Activated T-cell treated with anti-CD3 and anti-CD28 coated beads, Interleukin-2, amount 50 U/mL, for 72 hours (primary cell): ENCODE measurements at places on chromosomes 2 and 18.

DNA sequence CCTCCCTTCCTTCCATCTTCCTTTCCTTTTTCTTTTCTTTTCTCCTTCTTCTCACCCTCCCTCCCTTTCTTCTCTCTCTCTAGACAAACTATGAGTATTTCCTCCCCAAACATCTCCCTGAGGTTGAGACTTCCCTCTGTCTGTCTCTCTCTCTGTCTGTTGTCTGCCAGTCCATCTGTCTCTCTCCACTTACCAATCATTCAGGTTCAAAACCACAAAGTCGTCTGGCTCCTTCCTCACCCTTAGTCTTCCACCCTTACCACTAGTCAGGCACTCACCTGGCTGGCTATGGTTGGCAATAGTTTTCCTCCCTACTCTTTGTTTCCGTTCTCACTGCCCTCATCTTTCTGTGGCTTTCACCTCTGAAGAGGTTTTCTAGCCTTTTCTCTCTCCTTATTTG lies 12.9 kb downstream of the CCL20 start:
- DNase-seq: no peak

GRCh38 chr18:46406539-46406932 lies 250.5 kb downstream of the LOXHD1 start:
- no peak for DNase-seq

- no peak for DNase-seq
These were observed 70.1 kb downstream of the PLEKHA3 start for GRCh38 chr2:178550352-178550751.

- no peak for DNase-seq
These were observed 152.5 kb upstream of the ACKR3 start for GRCh38 chr2:236417150-236417549.

GRCh38 chr2:15673919-15674636 lies 82.4 kb downstream of the DDX1 start:
- no peak for DNase-seq

GRCh38 chr2:39571111-39571731 lies 94.5 kb upstream of the TMEM178A start:
- DNase-seq: no peak

DNA sequence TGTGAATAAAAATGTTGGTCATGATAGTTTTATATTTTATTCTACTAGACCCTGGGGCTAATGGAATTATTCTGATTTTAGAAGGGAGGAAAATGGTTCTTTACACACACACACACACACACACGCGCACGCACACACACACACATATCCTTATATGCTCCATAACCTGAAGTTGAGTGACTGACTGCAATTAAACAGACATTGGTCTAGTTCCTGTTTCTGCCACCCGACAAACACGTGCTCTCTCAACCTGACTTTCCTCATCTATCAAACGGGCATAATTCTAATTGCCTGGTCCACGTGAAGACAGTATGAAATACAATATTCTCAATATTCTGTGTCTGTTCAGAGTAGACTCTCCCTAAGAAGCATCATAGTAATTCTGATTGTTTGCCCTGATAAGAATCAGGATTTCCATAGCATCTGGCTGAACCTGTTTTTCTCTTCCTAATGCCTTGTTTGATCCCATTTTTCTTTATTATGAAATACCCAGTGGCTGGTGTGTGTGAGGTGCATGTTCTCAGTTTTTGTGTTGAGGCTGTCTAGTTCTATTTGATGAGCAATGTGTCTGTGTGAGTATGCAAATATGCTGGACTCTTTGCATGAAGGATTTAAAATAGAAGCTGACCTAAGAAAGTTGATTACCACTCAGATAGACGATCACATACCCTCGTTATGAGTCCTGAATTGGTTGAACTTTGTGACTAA lies 51.0 kb downstream of the SETBP1 start:
- DNase-seq: no peak

DNA sequence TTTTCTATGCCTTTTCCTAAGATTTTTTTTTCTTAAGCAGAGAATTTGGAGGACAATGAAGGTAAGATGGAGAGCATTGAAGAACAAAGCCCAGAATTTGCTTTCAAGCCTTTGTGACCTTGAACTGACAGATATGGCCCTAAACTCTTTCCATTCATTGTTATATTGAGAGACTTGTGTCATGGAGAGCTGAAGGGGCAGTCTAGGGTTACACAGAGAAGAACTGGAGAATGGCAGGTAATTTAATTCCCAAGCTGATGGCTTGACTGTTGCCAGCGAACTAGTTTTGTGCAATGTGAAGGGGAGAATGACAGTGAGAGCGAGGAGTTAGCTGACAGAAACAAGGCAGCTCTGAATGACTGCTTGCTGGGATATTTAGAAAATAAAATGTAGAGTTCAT lies 1344.2 kb downstream of the LRP1B start:
- no peak for DNase-seq

- no peak for DNase-seq
These were observed 83.7 kb downstream of the PLB1 start for GRCh38 chr2:28579606-28580005.

DNA sequence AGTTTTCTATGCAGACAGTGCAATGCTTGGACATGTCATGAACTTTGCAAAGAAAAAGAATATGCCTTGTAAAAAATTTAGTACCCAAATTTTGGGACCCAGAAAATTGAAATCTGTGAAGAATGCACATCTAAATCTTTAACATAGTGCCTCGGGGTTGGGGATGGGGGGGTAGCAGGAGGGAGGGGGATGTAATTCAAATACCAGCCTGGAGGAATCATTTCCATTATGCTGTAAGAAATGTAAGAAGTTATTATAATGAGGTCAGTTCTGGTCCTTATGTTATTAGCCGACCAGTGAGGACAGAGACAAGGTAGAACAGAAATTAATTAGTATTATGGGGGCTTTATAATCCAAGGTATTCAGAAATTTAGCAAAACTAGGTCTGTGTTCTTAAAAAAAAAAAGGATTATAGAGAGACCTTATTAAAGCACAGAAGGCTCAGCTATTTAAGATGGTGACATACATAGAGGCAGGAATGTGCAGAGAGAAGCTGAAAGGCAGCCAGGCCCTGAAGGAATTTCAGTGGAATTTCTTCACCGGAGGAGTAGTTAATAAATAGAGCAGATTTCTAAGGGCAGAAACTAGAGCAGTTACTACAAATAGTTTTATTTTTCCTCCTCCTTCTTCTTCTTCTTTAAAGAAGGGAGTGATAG lies 89.0 kb upstream of the RBMS1 start:
- no peak for DNase-seq

- DNase-seq: no peak
These were observed 7.9 kb downstream of the PAX3 start for GRCh38 chr2:222290736-222291484.

DNA sequence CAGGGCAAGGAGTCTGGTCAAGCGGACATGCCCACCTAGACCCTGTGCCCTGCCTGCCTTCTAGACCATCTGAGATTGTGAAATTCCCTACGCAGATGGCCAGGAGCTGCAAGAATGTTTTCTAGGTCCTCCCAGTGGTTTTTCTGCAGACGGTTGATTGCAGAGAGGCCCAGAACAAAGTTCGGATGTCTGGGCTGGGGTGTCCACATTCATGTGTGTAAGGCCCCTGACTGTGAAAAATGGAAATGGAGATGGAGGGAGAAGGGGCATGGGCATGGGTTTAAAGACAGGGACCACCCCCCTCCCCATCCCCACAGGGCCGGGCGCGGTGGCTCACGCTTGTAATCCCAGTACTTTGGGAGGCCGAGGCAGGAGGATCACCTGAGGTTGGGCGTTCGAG lies 11.8 kb downstream of the ARHGAP25 start:
- no peak for DNase-seq
